ENCODE measurements at places on chromosomes 6 and 20.
A peak's percentile ranks its signal among the peaks of the same experiment; 100 is the strongest.

GRCh38 chr20:9061434-9061833, 7.5 kb upstream of the PLCB4 start:
- H3K27me3 ChIP-seq = no peaks in the 10 kb centered on the region
- H3K4me1 ChIP-seq = no peaks in the 10 kb centered on the region
- H3K36me3 ChIP-seq = no peaks in the 10 kb centered on the region
- H3K4me3 ChIP-seq = no peak overlapping the region
- no peak overlapping the region for H3K27ac ChIP-seq

- H3K27me3 ChIP-seq = peaks cover 6% of the 10 kb centered on the region
- no peak overlapping the region for H3K27ac ChIP-seq
- H3K4me3 ChIP-seq = no peak overlapping the region
- no peak for DNase-seq
These were observed 99.7 kb downstream of the JPH2 start for GRCh38 chr20:44087051-44087856.

DNA sequence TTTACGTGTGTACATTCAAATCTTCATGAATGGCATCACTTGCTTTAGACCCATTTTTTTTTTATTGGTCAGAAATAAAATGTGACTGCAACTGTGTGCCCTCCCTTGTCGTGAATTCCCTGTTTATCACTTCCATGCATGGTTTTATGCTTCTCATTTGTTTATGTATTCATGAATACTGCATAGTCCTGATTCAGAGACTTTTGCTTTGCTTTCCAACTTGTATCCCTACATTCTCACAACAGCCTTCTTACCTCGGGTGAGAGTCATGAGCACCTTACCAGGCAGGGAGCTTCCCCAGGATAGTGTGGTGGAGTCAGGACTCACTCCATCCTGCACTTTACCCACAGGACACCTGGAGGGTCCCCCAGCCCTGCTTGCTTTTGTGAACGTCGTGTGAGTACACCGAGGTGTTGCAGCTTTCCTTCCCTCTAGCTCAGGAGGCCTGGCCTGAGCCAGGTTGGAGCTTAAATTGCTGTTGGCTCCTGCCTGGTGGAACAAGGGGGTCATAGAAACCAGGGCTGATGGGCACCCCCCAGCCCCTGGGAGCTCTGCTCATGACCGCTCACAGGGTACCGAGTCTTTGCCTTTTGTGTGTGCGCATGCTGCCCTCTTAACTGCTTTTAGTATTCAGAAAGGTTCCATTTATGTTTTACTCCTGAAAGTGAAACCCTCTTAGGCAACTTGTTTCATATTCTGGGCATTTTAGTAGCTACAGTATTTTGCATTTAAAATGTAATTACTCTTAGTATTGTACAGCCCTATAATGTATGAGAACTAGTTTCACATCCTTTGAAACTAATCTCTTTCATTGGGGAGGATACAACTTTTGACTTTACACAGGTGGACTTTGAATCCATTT, 66.0 kb downstream of the CDS2 start:
- peaks cover 24% of the 10 kb centered on the region for H3K36me3 ChIP-seq
- H3K27ac ChIP-seq = peak overlapping the region; percentile 72
- H3K27me3 ChIP-seq = no peaks in the 10 kb centered on the region
- DNase-seq = no peak

GRCh38 chr6:166105341-166106075, 62.1 kb downstream of the TBXT start:
- H3K36me3 ChIP-seq = no peaks in the 10 kb centered on the region
- peaks cover 3% of the 10 kb centered on the region for H3K27me3 ChIP-seq
